ENCODE measurements at places on chromosomes 1 and 21.

DNA sequence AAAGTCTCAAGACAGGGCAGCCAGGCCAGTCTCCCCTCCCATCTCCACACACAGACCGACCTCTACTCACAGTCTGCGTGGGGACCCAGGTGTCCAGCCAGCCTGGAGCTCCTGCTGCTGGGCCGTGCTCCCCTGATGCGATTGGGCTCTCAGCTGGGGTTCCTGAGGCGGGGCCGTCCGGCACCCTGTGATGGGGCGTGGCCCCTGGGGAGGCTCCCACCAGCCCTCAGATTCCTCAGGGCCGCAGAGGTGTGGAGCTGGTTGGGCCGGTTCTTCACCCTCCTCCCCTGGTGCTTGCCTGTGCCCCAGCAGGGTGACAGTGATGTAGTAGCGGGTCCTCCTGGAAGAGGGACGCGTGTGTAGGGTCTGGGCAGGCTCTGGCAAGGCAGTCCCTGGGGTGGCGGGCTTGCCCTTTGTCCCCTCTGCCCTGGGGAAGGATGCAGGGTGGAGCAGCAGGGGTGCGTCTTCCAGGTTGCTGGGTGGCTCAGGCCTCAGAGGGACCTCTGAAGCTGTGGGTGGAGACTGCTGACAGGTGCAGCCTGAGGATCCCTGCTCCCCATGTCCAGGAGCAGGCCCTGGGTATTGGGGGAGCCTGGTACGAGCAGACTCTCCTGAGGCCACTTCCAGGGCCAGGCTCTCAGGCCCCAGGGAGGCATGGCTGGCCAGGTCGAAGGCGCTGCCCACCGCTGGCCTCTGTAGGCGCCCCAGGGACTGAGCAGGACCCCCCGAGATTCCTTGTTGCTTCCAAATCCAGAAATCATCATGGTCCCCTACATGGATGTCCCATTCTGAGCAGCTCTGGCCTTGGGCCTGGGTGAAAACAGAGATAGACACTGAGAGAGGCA, at the start of gene CRYBG2:
Gene CRYBG2, minus strand, starts transcription at position 155 of the 845 bp plus-strand sequence. CDS start 7,473 bp downstream, outside the sequence.
- DNase-seq = no peak

DNA sequence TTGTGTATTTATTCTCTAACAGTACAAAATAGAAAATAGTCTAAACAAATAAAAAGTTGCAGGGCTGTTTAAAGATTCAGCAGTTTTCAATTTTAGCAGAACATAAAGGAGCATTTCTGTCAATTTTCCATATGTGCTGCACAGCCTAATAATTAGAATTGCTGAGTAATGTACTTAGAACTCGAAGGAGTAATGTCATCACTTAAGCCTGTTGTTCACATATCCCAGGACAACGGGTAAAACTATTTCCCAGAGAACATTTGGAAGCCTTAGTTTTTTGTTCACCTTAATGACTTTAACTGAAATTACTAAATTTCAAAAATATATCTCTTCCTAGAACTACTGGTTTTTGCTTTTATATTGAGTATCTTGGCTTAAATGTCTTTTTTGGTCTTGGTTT, 81.6 kb downstream of the ZP4 start:
- no peak for DNase-seq

DNA sequence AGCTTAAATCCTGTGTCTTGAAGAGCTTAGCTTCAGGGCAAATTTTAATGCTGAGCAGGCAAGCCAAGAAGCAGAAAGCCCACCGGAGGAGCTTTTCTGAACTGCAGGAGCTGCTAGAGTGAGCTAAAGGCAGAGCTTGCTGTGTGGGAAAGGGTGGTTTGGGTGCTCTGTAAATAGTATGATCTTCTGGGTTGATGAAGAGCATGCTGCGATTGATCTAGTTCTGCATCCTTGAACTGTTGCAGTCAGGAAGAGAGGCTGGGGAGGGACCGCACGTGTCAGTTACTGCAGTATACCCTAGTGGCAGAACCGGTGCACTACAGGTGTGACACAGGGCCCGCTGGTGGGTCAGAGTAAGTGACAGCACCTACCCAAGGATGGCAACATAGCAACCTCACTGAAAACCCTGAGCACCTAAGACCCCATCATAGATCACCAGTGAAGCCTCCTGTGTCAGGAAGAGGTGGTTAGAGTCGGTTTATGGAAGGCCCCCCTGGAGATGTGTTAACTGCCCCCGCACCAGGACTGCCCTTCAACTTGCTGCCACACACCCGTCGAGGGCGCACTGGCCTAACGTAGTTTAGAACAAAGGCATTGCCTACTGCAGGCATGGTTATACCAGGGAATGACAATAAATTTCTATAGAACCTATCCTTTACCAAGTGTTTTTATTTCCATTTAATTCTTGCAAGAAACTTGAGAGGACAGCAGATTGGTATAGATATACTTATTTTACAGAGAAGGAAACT, 146.0 kb upstream of the KIAA0040 start:
- DNase-seq = peak; percentile 41

DNA sequence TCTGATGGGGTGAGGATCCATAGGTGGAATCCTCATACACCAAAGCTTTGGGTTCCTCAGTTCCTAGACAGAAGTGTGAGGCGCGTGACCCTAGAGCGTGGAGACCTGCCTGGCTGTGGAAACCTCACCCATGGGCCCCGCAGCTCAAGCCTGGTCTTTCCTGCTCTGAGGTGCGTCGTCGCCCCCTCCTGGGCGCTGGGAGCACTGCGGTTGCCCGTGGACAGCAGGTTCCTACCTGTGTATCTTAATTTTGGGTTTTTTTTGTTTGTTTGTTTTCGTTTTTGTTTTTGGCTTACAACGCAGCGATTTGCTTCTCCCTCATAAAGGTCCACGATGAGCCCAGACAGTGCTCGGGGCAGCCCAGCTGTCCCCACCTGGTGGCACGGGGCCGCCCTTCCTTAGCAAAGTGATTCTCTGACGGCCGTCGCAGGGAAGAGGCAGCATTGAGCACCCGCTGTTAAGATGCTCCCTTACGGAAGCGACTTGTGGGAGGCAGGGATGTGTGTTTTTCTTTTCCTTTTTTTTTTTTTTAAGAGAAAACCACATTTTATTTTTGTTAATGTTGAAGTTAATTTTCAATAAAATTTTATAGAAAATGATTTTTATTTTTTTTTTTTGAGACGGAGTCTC, 36.5 kb upstream of the TRAPPC10 start:
- peak; percentile 65 for DNase-seq

DNA sequence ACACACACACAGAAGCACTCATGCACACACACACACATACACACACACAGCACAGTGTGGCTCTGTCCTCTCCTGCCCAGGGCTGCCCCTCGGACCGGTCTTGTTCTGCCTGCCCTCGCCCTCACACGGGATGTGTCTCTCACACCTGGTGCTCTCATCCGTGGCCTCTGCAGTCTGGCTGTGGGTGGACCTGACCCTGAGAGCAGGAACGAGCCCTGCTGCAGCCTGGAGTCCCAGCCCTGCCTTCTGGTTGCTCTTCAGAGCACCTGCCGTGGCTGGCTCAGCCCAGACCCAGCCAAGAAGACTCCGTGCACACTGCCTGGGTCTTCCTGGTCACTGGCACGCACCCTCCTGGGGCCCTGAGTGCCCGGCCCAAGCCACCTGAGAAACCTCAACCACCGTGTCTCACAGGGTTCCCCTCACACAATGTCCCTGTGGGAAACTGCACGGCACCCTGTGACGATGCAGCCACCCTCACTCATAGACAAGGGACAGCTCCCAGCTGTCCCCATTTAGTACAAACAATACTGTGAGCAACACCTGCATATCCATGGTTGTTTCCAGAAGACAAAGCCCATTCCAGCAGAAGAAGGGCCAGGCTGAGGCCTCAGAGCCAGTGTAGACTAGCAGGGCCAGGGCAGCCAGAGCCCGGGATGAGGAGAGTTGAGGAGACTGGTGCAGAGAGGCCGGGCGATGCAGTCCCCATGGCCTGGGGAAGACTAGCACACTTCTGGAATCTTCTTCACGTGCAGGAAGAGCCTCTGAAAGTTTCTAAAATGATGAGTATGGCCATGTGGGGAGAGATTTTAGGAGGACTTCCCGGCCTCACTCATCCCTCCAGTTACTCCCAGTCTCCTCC, 234.0 kb downstream of the NPHP4 start:
- DNase-seq = no peak

DNA sequence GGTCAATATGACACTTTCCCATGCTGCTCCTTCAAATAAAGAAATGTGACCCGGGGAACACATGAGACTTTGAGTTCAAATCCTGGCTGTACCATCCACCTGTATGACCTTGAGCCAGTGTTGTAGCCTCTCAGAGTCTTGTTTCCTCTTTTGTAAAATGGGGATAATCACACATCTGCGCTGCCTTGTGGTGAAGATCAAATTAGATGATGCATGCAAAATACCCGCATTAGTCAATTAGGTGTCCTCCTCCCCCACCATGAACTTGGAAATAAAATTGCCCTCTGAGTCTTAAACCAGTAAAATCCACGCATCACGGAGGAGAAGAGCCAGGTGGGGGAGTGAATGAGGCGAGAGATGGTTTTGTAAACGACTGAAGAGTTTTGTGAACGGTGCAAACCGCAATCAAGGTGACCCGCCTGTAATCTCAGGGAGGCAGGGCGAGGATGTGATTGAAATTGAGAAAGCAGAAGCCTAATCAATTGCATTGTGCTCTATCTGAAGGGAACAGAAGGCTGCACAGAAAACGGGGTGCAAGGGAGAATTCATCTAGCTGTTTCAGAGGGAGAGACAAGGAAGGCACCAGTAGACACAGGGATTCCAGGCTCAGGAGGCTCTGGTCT, 5.8 kb upstream of the AHDC1 start:
- DNase-seq = no peak

- DNase-seq = no peak
Observed at GRCh38 chr1:222263791-222264190, 284.1 kb downstream of the HHIPL2 start.

- no peak for DNase-seq
Observed at GRCh38 chr1:101183388-101183699, 53.5 kb upstream of the S1PR1 start.

- no peak for DNase-seq
Observed at GRCh38 chr1:228096416-228097332, 6.5 kb downstream of the C1orf35 start.

GRCh38 chr1:196007763-196008162, 600.5 kb downstream of the KCNT2 start:
- no peak for DNase-seq

GRCh38 chr21:43882952-43883545, 18.0 kb downstream of the AGPAT3 start:
- no peak for DNase-seq

GRCh38 chr1:202979459-202979858, 12.4 kb upstream of the CYB5R1 start:
- no peak for DNase-seq

DNA sequence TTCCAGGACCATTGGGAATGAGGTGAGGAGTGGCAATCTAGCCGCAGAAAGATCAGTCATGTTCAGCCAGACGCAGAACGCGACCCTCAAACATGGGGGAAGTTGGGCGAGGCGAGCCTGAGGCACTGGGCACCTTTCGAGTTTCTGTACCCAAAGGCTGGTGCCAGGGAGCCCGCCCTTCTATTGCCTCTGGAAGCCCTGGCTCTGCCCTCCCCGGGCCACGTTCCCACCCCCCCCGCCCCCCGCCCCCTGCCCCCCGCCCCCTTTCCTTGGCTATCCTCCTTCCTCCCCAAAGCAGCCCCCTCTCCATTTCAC, 2.2 kb upstream of the ZBTB7B start:
- no peak for DNase-seq

- no peak for DNase-seq
Observed at GRCh38 chr1:115727706-115728249, 40.7 kb downstream of the CASQ2 start.

GRCh38 chr1:29176576-29176975, 5.1 kb downstream of the SRSF4 start:
- DNase-seq = no peak

DNA sequence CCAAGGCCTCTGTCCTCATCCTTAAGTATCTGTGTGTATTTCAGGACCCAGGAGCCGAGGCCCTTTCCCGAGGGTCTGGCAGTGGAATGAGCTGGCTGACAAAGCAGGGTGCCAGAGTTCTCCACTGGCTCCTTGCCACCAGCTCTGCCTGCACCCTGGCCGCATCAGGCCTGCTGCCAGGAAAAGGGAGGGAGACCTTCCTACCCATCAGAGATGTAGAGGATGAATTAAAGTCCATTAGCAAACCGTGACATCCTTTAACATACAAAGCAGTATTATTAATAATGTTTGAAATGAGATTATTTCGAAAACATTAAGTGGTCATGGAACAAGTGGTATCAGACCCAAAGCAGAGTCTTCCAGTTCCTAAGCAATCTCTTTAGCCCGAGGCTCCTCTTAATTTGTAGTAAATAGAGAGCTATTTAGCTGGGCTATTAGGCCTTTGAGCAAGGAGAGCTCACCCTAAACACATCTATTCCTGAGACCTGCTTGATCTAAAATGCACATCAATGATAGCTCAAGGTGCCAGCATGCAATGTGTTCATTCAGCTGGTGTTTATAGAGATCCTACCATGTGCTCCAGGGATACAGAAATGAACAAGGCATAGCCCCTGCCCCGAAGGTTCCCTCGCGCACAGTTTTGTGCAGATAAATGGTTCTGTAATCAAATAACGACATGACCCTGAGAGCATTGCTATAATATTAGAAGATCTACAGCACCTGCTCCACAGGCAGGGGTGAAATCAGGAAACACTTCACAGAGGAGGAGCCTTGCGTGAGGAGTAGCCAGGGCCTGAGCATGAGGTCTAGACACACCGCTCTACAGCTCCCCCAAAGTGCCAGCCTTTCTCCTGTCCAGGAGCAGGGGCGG, 44.0 kb downstream of the FAM163A start:
- no peak for DNase-seq

DNA sequence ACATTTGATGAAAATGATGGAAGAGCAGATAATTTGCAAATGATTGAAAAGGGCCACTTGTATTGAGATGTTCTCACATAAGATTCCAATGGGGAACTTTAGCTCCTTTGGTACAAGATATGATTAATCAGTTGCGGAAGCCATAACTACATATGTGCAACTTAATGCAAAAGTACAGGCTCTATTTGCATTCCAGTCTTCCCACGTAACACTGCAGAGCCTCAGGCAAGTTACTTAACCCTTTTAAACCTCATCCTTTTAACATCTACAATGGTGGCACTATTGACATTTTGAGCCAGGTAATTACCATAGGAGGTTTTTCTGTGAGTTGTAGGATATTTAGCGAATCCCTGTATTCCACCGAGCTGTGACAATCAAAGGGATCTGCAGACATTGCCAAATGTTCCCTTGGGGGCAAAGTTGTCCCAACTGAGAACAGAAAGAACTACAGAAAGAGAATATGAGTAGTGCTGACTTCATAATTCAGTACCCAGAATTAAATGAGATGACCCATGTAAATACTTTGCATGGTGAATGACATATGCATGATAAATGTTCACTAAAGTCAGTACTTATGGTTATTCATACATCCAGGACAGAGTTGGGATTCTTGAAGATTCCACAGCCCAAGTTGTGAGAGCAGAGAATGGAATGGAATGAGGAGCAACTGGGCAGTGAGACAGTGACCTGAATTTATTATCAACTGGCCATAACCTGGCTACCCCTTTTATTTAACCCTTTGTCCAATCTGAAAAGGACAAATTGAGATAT, 62.6 kb downstream of the SPAG17 start:
- DNase-seq = no peak

DNA sequence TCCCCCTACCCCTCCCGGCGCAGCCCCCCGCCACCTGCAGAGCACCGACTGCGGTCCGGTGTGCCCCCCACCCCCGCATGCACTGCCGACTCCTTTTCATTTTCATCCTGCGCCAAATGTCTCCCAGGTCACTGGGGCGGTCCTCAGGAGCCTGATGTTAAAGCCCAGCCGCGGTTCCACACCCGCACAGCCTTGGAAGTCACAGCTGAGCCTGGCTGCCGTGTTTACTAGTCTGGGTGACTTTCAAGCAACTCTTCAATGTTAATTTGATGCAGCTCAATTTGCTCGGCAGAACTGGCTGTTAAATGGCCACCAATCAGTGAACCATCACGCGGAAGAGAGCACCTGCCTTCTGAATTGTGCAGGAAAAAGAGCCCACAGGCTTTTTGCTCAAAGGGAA, 27.2 kb downstream of the THAP3 start:
- DNase-seq = no peak

Data from CD8-positive, alpha-beta memory T cell (primary cell).